ENCODE measurements at places on chromosomes 2 and 18.

DNA sequence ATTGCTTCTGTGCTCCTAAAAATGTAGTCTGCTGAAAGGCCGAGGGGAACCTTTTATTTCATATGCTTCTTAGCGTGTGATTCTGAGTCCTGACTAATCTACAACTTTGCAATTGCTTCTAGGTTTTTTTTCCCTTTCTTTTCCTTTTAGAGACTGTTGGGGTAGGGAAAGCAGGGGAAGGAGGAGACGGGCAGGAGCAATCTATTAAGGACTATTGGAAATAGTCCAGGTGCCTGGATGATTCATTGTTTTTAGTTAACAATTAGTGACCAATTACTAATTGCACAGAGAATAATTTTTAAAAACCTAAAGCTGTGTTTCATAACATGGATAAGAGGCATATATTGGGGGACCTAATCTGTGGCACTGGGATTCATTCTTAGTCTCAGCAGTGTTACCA, 49.4 kb upstream of the STON1 start:
- DNase-seq, result no peak

DNA sequence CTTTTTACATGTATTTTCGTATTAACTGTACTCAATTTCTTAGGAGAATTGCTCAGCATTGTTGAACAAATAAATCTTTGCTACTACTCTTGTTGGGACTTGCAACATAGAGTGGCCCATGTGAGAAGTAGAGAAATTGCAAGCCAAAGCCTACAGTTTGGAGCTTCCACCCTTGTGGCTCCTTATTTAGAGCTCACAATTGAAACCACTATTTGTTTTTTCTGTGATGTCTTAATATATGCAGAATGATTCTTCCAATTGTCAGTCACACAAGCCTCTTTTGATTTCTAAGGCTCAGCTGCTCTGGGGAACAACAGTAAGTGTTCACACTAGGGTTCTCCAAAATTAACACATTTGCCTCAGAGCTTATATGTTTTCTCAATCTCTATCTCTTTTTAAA, 60.2 kb upstream of the GALNT13 start:
- DNase-seq, result no peak

DNA sequence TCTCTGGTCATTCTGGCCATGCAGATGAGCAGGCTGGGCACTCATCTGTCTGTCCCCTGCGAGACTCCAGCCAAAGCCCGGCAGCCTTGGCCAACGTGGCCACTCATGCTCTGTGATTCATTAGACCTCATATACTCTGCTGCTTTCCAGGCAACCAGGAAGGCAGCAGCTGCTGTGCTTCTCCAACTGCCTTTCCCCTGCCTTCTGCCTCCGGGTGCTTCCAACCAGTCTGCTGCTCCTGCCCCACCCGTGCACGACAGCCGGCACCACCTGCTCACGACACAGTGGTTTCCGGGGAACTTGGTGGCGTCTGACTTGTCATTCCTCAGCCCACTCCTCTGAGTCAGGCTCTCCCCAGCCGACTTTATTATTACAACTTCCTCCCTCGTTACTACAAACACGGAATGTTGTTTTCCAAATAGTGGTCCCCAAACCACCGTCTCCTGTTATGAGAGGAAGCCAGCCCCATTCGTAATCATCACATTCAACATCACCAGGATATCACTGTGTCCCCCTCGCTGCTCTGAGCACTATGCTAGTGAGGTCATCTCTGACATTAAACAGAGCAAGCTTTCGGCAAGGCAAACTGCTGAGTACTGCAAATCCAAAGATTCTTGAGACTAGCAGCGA, 392.4 kb downstream of the ALK start:
- DNase-seq, result no peak

DNA sequence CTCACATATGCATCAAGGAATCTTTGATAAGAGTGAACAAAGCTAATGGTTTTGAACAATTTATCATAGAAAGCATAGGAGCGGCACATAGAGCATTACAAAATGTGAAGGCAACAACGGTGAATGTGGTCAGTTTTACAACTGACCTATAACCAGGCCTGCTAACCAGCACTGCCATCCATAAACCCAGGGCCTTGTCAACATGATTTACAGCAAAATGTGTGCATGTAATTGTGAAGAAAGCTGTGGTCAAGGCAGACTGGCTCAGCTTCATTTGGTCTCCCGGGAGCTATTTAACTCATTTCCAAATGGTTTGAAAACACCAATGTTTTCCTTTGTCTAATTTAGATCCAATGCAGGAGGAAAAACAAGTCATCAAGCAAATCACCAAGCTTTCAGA, 119.8 kb downstream of the DHRS9 start:
- no peak for DNase-seq

GRCh38 chr18:71743634-71744033, 800.5 kb downstream of the CBLN2 start:
- DNase-seq, result no peak

DNA sequence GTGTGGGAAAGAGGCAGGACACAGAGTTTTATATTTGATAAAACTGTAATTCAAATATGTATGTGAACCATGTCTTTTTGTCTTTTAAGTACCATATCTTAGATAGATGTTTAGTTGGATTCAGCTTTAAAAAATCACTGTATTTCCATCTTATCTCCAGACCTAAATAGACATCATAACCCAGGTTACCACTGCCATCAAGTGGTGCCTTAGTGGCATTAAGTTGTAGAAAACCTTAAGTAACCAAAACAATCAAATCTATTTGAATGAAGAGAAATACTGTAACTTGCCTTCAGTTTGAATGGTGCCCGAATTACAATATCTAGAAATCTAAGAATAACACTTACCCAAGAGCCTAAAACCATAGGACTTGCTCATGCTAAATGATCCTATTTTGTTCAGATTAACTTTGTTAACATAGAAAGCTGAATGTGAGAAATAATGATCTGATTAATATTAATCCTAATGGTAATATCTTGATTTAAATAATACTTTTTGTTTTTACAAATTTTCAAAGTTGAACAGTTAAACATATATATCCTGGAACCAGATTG, 92.5 kb upstream of the MAP2 start:
- peak; percentile 61 for DNase-seq

- peak; percentile 80 for DNase-seq
Measured at GRCh38 chr2:9690252-9690651, 59.5 kb upstream of the YWHAQ start.

DNA sequence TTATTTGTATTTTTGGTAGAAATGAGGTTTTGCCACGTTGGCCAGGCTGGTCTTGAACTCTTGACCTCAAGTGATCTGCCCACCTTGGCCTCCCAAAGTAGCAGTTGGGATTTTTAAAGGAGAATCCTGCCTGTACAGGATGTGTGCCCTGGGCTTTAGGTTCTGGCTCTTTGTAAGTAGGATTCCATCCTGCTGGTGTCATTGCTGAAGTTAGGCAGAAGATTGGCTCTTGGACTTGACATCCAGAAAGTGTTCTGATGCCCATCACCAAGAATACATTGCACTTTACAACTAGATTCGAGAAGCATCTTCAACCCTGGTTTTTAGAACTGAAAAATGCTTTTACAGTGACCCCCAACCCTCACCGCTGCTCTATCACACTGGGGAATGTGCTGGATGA, 4.4 kb upstream of the TWIST2 start:
- no peak for DNase-seq

DNA sequence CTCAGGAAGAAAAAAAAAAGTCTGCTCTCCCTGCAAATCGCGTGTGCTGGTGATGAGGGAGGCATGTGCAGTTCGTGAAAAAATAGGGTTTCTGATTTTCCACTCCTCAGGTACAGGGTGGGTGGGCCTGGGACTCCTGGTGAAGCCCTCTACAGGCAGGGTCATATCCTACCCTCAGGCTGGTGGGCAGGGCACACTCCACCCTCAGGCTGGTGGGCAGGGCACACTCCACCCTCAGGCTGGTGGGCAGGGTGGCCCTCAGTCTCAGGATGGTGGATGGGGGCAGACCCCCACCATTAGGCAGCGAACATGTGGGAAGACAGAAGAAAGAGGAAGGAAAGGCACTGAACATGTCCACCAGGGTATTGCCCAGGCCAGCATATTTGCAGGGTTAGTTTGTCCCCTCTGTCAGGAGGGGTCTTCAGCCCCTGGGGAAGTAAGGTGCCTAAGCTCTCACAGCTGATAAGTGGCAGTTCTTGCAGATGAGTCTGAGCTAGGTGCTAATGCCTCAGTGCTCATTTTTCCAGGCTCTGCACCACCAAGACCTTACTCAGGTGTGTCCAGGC, 95.2 kb upstream of the RAB6C start:
- no peak for DNase-seq

DNA sequence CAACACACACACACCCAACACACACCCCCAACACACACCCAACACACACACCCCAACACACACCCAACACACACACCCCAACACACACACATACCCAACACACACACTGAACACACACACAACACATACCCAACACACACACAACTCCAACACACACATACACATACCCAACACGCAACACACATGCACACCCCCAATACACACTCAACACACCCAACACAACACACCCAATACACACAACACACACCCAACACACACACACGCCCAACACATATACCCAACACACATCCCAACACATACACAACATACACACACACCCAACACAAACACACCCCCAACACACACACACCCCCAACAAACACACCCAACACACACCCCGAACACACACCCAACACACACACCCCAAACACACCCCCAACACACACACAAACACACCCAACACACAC, 8.2 kb upstream of the STK25 start:
- no peak for DNase-seq

DNA sequence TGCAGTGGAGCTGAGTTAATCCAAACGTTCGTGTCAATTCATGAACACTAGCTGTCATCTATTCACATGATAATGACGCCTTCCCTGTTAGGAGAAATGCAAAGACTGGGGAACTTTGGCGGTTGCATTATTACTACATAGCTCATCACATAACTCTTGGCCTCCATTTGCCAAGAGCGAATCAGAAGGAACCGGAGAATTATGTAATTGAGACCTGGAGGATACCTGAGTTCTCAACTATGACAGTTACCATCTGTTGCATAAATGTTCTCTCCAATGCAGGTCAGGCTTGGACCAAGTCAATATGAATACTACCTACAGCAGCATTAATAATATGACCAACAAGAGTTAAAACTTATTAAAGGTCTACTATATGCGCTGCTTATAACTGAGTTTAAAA, 274.5 kb downstream of the CLIP4 start:
- no peak for DNase-seq

- DNase-seq, result no peak
Measured at GRCh38 chr2:162994718-162995117, 156.2 kb upstream of the KCNH7 start.

GRCh38 chr2:13015532-13016320, 299.0 kb downstream of the TRIB2 start:
- no peak for DNase-seq

GRCh38 chr2:237279012-237279768, 134.8 kb downstream of the COL6A3 start:
- DNase-seq, result no peak

GRCh38 chr2:134011936-134012586, 241.8 kb upstream of the MGAT5 start:
- DNase-seq, result no peak

DNA sequence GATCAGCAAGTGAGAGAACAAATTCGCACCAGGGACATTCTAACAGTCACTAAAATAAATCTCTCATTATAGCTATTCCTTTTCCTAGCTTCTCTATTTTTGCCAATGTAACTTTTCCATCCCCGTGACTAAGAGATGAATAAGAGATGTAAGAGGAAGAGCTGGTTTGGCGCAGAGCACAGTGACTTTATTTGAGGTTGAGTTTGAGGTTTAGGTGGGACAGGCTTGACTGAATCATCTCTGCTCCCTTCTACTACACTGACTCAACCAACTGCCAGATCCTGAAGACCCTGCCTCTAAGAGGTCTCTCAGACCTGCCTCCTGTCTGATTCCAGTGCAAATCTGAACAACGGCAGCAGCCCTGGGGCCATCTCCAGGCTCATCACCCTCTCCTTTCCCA, 28.0 kb downstream of the RFX8 start:
- DNase-seq, result no peak

DNA sequence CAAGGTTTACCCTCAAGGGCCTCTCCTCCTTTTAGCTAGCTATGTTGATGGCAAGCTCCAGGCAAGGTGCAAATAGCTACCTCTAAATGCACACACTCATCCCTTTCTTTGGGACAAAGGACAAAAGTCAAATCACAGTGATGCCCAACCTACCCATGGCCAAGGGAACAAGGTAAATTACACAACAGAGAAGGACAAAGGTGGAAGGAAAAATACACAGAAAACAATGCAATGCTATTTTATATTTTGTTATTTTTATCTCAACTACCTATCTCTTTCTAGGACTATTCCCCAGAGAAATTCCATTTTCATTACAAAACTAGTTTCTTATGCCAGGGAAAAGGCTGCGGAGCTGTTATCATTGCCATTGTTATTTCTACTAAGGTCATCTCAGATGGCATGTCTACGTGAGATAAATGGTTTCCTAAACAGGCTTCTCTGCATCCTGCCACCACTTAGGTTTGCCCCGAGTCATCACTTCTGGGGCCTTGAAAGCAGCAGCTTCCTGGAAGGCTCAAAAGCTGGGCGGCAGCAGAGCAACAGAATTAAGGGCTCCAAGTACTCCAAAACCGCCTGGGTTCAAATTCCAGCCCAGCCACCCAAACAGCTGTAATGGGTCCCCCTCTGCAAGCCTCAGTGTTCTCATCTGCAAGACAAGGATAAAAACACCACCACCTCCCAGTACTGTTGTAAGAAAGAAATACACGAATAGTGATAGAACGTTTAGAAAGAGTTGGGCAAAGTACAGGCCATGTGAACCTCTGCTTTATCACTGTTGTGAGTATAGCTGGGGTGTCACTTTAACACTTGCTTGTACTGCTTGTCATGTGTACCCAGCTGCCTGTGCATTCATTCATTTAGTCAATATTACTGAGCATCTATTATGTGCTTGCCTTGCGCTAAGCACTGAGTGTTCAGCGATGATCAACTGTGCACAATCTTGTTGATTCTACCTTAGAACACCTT, 20.9 kb downstream of the BCL2 start:
- no peak for DNase-seq

- DNase-seq, result no peak
Measured at GRCh38 chr2:236968101-236968879, 117.4 kb upstream of the COPS8 start.

DNA sequence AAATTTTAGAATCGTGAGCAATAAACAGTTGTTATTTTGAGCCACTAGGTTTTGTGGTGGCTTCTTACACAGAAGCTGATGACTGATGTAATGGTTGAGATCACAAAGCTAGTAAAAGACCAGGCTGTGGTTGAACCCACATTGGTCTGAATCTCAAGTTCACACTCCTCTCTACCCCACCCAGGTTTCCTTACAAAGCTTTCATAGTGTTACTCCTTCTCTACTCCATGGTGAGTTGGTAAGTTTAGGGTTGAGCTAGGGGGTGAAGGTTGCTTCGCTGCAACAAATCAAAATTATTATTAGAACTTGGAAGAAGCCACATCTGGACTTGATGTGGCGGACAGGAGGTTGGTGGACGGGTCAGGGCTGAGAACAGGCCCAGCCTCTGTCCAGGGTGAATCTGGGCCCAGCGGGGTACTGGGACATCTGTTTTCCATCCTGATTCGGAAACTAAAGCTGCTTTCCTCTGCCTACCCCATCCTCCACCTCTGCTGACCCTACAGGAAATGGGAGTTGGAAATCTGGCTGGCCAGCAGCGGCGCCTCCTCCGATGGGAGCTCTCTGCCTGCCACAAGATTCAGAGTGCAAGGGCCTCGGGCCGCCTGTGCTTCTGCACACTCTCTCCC, 86.3 kb downstream of the ZFP36L2 start:
- DNase-seq, result peak; percentile 64

- DNase-seq, result no peak
Measured at GRCh38 chr2:164836907-164837306, 4.7 kb downstream of the COBLL1 start.

GRCh38 chr2:182631299-182631698, 84.8 kb upstream of the DNAJC10 start:
- DNase-seq, result no peak

All from dermis microvascular lymphatic vessel endothelial cell (primary cell).